Astrocyte (in vitro differentiated cells and primary cell): ENCODE measurements at places on chromosomes 7 and 10.

GRCh38 chr7:38830826-38831225, 78.2 kb downstream of the VPS41 start:
- DNase-seq, result no peak

GRCh38 chr10:89744026-89744425, 42.6 kb downstream of the KIF20B start:
- DNase-seq, result peak; percentile 52

DNA sequence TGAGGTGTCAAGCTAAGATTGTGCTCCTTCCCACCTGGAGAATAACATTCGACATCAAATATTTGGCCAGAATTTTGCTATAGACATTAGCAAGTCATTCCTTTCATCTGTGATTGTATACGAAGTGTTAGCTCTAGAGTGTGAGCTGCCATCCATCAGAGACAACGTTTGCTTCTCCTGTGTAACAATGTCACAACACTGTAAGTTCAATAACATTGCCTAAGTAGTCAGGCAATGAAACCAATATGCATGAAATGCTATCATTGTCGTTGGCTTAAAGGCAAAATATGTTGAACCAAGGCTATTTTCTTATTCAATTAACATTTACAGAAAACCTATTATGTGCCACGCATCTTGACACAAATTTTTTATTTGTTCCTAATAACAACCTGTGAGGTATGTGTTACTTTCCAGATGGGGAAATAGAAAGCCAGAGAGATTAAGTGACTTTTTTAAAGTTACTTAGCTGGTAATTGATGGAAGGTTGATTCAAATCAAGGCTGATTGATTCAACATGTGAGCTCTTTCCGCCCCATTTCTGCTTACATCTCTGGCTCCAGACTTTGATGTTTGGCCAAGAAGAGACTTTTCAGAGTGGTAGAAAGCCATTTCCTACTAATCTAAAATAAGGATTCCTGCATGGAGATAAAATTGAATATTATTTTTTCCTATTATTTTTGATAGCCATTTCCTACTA, 32.0 kb downstream of the BET1 start:
- no peak for DNase-seq

GRCh38 chr7:77644774-77645173, 51.5 kb upstream of the RSBN1L start:
- DNase-seq, result no peak

- no peak for DNase-seq
Measured at GRCh38 chr7:55523366-55523765, 48.9 kb downstream of the VOPP1 start.

DNA sequence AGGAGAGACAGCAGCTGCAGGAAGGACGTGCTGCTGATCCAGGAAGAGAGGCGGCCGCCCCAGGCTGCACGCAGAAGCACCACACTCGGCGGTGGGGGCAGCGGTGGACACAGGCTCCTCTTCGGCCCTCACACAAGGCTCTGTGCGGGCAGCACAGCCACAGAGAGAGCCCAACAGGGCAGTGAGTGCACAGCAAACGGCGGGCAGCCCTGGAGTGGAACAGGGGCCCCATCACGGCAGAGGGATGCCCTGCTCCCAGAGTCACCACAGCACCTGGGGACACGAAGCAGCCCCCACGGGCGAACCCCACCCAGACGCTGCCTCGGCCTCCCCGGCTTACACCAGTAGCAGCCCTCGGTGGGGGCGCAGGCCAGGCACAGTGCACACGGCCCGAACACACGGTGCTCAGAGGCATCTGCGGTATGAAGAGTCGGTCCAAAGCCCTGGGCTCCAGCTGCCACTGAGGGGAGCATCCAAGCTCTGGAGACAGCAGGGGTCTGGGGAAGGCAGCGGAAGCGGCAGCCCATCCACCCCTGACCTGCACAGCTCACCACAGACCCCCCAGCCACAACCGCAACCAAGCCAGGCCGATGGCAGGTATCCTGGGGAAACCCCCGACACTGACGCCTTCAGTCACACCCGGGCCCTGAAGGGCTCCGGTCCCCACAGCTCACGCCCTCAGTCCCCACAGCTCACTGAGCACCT, 16.8 kb downstream of the NUDT1 start:
- no peak for DNase-seq

GRCh38 chr10:122699796-122700455, at the start of gene C10orf120:
TSS of gene C10orf120 (minus strand) at chr10:122699846. CDS start at chr10:122699790, 56 bp downstream.
- DNase-seq, result no peak

DNA sequence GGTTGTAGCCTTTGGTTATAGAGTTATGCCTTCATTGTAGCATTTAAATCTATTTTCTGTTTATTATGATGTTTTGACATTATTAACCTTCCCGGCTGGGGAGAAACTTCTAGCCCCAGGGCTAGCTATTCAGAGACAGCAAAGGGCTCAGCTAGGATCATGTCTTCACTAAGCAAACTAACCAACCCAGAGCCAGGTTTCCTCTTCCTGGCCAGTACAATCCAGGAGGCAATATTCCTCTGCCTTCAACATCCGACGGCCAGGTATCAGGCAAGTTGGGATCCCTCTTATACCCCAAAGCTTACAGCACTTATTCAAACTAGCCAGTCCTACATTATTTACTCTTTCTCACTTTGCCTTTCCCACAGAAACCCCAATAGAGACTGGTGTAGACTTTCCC, 1060.7 kb upstream of the GHITM start:
- no peak for DNase-seq

- no peak for DNase-seq
Measured at GRCh38 chr7:123823898-123824753, 20.8 kb upstream of the HYAL4 start.

DNA sequence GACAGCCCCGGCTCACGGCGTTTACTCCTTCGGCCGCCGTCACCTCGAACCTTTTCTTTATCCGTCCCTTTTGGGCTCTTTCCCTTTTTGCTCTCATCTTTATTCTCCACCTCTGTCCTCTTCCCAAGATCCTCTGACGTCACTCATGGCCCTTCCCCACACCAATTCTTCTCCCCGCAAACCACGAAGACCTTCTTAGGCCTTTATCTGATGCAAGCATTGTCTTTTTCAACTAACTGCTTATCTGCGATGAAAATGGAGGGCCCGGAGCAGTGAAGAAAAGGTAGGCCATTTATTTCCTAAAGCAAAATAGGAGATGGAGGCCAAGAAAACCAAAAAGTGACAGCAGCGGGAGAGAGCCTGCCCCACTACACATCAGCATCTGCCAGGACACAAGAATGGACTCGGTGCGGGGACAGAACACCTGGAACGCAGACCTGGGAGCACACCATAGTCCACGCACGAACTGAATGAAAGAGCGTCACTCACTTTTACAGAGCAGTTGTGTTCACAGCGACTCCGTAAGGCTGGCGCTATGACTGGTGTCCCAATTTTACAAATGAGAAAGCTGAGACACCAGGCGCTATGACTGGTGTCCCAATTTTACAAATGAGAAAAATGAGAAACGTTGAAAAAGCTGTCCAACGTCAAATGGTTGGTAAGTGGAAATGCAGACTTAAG, 45.3 kb downstream of the ZNF777 start:
- DNase-seq, result peak; percentile 30

DNA sequence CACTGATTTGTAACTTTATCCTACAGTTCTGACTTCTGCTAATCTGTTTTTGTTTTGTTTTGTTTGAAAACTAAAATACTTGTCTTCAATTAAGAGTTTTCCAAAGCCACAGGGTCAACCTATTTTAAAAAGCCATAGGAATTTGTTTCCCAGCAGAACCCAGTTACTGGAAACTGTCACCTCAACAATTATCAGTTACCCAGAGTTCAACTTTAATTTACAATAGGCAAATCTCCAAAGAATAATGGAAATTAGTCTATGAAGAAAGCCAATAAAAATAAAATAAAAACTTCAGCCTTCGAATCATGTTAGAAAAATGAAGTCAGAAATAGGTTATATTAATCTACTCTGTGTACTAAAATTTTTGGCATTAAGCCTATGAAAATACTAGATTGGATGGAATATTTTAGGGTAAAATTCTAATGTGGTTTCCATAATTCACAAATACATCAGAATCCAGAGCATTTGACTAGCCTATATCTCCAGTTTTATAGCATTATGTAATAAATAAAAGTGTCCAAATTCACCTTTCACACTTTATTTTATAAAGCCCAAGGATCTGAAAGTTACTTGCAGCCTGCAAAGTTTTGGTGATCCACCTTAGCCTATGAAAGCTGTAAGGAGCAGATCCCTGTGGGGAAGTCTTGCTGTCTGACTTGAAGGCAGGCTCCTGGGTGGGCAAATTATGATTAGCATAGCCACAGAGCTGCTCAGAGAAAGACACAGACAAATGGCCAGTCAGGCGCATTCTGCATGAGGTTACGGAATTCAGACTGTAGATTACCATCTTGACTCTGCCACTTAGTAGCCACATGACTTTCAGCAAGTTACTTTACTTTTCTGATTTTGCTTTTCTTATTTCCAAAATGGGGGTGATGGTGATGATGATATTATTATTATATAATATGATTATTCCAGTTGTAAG, 250.0 kb upstream of the HGF start:
- DNase-seq, result peak; percentile 51

- DNase-seq, result no peak
Measured at GRCh38 chr10:82968533-82968932, 1093.5 kb downstream of the NRG3 start.

DNA sequence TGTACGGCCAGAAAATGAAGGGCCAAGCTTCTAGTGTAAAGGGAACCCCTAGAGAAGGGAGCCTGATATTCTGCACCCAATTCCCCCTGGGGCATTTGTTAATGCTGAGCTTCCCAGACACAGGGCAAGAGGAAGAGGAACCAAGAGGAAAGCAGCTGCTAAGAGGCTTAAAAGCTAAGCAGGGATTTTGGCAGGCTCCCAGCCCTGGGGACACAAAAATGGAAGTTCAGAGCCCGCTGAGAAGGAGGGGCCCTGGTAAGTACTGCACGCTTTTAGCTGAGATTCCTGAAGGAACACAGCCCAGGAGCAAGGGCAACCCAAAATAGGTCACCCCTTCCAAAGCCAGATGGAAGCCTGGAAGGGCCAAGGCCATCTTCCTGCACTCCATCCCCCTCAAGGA, 387.3 kb upstream of the MGMT start:
- no peak for DNase-seq

DNA sequence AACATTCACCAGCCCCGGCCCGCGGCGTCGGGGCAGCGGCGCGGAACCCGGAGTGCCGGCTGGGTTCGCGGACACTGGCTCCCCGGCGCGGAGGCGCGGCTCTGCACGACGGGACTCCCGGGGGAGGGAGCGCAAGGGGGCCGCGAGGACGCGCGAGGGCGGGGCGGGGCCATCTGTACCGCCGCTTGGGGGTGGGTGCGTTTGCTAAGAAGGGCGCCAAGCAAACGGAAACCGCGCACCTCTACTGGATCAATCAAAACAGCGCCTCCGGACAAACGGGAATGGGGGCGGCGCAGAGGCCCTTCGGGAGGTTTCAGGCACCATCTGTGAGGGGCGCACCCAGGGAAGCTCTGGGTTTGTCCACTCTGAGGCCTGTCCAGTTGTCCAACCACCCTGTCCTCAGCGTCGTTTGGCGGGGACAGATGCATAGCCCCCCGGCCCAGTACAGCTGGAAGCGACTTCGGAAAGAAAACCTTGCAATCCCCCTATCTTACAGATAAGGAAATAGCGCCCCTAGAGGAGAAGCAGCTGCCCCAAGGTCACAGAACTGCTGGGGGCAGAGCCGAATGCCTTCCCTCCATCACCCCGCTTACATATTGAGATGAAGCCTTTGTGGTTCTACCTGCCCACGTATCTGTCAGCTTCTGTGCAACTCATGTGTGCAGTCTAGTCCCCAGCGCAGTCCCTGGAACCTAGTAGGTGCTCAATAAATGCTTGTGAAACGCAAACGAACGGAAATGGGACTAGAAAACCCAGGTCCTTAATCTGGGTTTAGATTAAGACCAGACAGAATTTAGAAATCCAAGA, 10.7 kb upstream of the SLIT1 start:
- DNase-seq, result peak; percentile 14

- no peak for DNase-seq
Measured at GRCh38 chr7:156898938-156899337, 6.0 kb upstream of the LMBR1 start.

GRCh38 chr10:89427629-89428028, 13.3 kb downstream of the IFIT5 start:
- peak; percentile 85 for DNase-seq

- DNase-seq, result no peak
Measured at GRCh38 chr10:15997313-15997712, 137.0 kb upstream of the MINDY3 start.

GRCh38 chr7:98685541-98685940, 68.5 kb downstream of the NPTX2 start:
- DNase-seq, result no peak

GRCh38 chr7:99949645-99950228, 20.3 kb upstream of the GJC3 start:
- no peak for DNase-seq

- DNase-seq, result no peak
Measured at GRCh38 chr7:70338015-70338414, 739.7 kb downstream of the AUTS2 start.

- DNase-seq, result no peak
Measured at GRCh38 chr7:105596866-105597265, 15.6 kb upstream of the EFCAB10 start.

GRCh38 chr7:2037808-2038522, 194.8 kb downstream of the MAD1L1 start:
- DNase-seq, result peak; percentile 68

- DNase-seq, result no peak
Measured at GRCh38 chr10:23198610-23198939, 6.5 kb downstream of the PTF1A start.

DNA sequence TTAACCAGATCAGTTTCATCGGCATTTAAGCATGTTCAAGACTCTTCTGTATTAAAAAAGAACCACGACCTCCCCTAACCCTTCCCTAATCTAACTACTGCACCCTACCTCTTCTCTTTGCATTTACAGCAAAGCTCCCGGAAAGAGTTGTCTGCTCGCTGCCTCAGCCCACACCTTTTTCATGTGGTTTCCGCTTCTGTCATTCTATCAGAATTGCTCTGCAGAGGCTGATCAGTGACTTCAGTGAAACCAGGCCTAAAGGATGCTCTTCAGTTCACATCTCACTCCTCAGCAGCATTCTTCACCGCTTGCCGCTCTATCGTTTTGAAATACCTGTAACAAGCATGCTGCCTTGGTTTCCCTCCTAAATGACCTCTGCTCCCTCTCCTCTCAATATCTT, 160.9 kb downstream of the SDK1 start:
- no peak for DNase-seq

GRCh38 chr10:33813415-33813814, 478.9 kb upstream of the NRP1 start:
- no peak for DNase-seq

DNA sequence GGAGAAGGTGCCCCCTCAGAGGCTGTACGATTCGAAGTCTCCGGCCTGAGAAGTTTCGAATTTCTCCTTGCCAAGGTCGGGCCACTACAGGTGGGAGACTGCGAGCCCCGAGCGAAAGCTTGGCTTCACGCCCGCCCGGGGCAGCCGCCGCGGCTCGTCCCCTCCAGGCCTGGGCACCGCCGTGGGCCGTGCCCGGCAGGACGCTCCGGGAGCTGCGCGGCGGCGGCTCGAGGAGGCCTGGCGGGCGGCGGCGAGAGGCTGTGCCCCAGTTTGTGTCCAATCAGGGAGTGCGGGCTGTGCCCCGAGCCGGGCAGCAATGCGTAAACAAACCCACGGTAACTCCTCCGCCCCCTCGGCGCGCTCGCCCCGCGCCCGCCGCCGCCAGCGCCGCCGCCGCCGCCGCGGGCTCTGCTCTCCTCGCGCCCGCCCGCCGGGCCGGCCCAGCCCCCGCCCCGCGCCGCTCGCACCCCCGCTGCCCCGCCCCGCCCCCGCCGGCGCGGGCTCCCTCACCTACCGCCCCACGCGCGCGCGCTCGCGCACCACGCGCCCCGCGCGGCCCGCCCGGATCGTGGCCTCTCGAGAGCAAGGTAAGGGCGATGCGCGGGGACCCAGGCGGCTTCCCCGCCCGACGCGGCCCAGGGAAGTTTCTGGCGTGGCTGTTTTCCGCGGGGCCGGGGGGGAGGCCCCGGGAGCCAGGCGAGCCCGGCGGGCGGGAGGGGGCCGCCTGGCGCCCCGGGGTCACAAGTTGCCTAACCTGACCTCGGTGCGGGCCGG, 57.8 kb upstream of the PCGF5 start:
- DNase-seq, result peak; percentile 20
